AG20443 (cell line): ENCODE measurements at places on chromosomes 3 and 15.
A peak's percentile ranks its signal among the peaks of the same experiment; 100 is the strongest.

- DNase-seq = no peak
Measured at GRCh38 chr3:151863611-151864010, 9.8 kb upstream of the SUCNR1 start.

DNA sequence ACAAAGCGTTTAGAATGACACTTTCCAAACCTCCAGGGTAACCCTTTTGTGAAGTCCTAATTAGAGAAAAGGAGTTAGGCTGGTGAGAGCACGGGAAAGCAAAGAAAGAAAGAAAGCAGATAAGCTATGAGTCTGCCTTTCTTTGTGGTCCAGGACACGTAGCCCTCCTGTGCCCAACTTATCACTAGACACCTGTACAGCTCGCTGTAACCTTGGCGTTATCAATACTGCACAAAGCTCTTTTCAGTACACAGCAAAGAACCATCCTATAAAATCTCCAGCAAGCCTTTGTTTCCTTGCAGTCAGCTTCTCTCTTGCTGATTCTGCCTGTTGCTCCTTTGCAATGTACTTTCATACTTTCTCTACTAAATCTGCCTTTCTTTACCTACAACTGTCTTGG is 6.8 kb upstream of the TAMM41 start:
- DNase-seq = no peak

- peak; percentile 94 for DNase-seq
Measured at GRCh38 chr3:120160050-120160449, 65.8 kb upstream of the GSK3B start.

DNA sequence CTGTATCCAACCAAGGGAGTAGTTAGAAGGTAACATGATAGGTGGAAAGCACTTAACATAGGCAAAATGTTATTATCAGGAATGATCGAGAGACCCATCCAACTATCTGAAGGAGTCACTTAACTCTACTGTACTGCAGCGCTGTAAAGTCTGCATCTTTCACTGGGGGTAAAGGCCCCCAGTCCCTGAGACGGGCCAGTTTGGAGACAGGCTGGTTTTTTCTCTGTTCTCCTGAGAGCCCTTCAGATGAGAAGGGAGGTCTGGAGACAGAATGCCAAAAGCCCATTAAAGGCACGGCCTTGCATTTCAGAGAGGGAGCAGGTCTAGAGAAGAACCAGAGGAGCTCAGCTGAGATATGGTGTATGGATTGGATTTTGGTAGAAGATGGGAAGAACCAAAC is 71.3 kb upstream of the CGNL1 start:
- DNase-seq = no peak

GRCh38 chr3:173663696-173664111 is 266.2 kb downstream of the NLGN1 start:
- DNase-seq = no peak

DNA sequence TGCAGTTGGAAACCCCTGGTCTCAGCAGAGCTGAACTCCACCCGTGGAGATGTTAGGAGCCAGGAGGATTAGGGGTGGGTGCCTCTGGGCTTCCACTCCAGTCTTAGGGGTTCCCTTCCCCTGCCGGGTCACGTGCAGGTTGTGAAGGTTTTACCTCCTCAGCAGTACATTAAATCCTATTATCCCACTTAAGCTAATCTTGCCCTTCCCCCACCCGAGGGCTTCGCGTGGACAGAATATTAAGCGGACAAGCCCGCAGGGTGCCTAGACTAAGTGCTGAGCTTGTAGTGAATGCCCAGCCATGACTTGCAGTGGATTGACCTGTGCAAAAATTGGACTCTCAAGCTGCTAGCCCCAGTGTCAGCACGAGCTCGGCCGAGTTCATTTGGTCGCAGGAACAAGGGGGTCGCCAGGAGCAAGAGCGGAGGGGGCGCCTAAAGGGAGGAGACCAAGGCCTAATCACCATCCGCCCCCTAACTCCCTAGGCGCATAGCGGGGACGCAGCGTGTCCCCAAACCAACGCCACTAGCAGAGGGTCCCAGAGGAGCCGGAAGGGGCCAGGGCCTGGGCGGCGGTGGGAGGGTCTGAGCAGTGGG is 498 bp upstream of the SEMA4B start:
- no peak for DNase-seq

- DNase-seq = no peak
Measured at GRCh38 chr3:65551945-65552344, 486.8 kb downstream of the MAGI1 start.

DNA sequence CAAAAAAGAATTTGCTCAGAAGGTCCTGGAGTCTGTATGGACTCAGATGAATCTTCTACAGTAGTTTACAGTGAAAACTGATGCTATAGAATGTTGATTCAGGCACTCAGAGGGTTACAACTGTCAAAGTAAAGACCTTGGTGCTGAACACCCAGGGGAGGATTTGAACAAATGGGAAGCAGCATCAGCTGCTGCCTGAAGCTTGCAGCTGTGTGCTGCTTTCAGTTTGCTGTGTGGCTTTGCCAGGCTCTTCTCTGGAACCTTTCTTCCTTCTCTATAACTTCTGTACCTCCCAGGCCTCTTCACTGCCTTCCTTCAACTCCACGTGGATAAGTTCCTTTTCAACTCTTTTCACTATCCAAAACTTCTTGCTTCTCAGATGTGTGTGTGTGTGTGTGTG is 214.2 kb downstream of the GRM7 start:
- DNase-seq = no peak

- DNase-seq = peak; percentile 25
Measured at GRCh38 chr3:120470870-120471269, 20.1 kb upstream of the FSTL1 start.

- peak; percentile 83 for DNase-seq
Measured at GRCh38 chr3:24145981-24146822, 201.1 kb downstream of the NR1D2 start.

DNA sequence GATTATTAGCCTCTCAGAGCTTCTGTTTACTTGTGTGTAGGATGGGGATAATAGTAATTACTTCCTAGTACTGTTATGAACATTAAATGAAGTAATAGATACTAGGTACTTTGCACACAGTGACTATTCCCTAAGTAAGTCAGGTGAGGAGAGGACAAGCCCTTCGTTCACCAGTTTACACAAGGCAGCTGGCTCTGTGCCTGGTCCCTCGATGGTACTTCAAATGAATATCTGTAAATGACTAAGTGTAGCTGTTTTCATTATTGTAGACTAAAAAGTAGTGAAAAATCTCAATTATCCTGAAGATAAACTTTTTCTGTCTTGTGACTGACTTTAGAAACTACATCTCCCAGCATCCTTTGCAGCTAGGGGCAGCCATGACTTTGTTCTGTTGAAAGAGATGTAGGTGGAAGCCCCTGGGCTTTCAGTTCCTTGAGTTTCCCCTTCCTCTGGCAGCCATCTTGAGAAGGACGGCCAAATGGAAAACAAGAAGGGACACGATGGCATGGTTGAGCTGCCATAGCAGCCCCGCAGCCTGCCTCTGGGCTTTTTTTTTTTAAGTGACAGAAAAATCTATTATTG is 11.7 kb upstream of the WNT7A start:
- no peak for DNase-seq

- DNase-seq = no peak
Measured at GRCh38 chr3:155431856-155432570, 138.5 kb upstream of the STRIT1 start.

GRCh38 chr15:49855917-49856637 is 235.2 kb downstream of the DTWD1 start:
- peak; percentile 82 for DNase-seq

GRCh38 chr3:18126772-18127171 is 298.4 kb downstream of the SATB1 start:
- no peak for DNase-seq

- DNase-seq = no peak
Measured at GRCh38 chr3:119375106-119375505, 80.9 kb downstream of the ARHGAP31 start.

GRCh38 chr3:195885036-195885891 is 23.1 kb downstream of the TNK2 start:
- no peak for DNase-seq

DNA sequence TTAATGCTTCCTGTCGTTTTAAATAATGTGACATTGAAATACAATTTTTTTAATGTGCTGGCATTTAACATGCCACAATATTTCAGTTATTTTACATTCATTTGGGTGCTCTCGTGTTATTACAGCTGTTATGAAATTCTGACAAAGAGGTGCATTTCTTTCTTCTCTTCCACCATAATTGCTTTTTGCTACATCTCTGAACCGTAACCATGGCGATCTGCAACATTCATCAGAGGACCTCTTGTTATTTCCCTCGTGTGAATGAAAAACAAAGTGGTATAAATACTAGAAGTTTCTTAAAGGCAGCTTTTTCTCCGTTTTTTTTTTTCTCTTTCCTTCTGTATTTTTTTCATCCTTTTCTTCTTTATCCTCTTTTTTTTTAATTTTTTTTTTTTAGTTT is 316.4 kb downstream of the MCTP2 start:
- DNase-seq = no peak

DNA sequence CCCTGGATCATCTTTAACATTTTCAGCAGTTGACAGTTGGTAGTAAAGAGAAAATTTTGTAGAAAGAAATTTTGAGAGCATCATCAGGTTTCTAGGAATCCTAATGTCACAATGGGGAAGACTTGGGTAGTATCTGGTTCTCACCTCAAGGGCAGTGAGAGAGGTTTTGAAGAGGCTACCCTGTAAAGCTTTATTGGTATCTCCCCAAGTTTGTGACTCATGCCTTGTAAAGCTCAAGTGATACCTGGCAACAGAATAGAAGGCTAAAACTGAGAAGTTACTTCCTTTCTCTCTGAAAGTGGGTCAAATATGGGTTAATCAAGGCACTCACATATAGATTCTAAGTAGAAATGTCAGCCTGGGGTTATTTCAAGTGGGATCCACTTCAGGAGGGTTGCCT is 196.4 kb downstream of the SUCNR1 start:
- DNase-seq = no peak

DNA sequence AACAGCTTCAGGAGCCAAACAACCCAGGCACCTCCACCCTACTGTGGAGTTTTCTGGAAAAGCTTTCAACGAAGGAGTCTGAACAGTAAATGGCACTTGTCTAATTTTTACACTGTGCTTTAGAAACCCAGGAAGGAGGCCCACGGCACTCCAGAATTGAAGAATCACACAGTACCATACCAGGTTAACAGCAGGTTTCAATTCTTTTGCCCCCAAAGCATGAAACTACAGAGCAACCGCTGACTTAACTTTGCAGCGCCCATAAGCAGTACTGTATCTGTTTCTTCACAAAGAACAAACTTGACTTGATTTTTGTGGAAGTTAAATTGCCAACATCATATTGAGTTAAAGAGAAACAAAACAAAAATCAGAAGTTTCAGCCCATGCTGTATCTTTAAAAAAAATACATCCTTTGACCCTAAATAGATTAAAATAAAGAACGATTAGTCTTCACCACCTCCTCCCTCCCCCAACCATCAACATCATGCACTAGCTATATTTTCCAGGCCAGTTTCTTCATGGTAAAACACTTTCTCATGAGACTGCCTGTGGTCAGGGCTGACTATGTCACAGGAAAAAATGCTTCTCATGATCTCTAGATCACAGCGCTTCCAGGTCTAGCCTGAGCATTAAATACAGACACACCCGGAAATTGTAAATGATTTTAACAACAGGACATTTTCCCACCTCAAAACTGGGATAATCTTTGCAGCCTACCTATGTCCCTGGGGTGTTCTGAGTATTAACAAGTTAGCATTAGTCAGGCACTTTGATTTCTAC is 456.3 kb downstream of the FOXP1 start:
- peak; percentile 33 for DNase-seq

DNA sequence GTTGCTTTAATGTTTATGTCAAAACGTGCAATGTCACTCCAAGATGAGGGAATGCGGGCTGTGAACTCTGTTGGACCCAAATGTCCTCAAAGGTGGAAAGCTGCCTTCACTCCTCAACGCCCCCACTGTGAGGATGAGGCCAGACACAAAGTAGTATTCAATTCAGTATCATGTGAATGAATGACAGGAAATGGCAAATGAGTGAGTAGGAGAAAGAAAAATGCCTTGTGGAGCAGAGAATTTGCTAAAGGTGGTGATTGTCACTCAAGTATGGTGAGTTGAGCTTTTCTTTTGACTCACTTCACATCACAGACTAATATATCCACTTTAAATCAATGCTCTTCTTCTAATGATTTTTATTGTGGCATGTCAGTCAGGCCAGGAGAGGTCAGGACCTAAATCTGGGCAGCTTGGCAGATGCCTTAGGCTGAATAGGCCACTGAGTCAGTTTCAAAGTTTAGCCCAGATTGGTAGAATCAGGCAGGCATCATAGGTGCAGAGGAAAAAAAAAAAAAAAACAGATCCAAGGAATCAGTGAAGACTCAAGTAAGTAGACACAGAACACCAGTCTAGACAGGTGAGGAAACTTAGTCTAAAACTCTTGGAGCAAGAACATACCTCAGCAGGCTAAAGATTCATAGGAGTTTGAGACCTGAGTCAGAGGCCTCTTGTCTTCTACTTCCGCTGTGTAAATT is 71.0 kb upstream of the ZBED2 start:
- DNase-seq = no peak

DNA sequence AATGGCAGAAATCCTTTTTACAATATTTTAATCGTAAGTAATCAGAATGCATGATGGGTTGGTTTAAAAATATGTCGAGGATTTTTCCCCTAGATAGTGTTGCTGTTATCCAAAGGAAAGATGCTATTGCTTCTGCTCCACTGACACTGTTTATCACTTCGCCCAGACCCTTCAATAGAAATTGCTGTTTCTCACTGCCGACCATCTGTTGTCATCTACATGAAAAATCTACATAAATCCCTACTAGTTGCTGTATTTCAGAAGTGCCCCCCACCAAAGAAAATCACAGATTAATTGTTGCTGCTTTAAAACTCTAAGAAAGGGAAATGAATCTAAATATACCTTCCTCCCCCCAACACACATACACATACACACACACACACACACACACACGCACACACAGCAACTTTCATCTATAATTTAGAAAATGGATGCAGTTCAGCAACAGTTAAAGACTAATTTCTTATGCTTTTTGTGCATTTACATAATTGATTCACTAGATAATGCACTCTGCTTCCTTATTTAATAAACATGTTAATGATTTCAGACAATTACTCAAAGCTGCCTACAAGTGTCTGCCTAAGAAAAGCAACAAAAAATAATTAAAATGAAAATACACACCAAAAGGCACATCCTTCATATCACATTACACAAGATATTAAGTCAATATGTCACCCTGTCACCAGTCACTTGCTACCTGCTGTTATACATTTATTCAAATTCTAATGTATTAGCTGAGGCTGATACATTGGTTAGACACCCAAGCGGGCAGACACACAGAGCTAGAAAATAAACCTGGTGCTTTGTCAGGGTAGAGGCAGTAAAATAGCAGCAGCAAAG is 82.8 kb downstream of the RORA start:
- DNase-seq = no peak

- no peak for DNase-seq
Measured at GRCh38 chr15:22780267-22780666, 6.2 kb upstream of the NIPA1 start.
